ENCODE measurements at places on chromosomes 2 and 18.

DNA sequence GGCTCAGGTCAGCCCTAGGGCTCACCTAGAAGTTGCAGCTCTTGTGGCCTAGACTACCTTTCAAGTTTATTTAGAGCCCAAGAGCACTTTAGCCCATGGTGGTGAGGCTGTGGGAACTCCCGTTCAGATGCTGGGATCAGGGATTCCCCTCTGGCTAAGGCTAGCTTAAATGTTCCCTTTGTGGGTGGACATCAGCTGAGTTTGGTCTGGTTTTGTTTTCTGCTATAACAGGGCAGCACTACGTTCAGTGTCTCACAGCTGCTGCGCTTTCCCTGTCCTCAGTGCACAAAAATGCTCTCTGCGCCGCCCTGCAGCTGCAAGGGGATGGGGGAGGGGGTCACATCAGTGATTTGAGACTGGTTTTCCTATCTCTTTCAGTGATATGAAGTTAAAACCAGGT is 170.5 kb upstream of the KCNJ3 start:
- no peak for DNase-seq

DNA sequence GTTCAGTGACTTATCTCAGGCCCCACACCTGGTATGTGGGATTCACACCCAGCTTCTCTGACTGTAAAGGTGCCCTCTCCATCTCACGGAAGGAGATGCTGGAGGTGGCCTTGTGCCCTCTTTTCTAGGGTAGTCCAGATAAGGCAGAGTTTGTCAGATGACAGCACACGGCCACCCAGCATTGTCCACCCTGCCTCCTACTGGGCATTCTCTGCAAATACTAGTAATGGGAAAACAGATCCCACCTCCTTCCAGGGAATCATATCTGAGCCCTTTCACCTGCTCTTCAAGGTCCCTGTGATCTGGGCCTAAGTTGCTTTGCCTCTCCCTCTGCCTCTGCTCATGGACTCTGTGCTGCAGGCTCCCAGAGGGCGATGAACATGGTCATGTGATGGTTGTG is 214.7 kb downstream of the CLIP4 start:
- DNase-seq, result no peak

GRCh38 chr2:39834426-39834825 is 55.4 kb upstream of the THUMPD2 start:
- no peak for DNase-seq

DNA sequence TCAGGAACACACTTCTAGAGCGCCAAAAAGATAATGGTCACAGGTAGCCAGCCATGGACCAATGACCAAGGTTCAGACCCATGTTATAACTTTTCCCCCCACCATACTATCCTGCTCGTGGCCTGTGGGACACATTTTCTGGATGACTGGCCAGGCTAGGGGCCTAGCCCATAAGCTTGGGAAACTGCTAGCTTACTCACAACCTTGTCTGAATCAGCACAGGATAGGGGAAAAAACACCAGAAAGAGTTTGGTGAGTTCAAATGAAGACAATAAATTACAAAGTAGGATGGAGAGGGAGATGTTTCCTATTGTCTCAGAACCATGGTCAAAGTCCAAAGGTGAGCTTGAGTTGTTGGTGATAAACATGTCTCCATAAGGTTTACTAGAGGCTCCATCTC is 156.3 kb upstream of the CCDC68 start:
- DNase-seq, result no peak

DNA sequence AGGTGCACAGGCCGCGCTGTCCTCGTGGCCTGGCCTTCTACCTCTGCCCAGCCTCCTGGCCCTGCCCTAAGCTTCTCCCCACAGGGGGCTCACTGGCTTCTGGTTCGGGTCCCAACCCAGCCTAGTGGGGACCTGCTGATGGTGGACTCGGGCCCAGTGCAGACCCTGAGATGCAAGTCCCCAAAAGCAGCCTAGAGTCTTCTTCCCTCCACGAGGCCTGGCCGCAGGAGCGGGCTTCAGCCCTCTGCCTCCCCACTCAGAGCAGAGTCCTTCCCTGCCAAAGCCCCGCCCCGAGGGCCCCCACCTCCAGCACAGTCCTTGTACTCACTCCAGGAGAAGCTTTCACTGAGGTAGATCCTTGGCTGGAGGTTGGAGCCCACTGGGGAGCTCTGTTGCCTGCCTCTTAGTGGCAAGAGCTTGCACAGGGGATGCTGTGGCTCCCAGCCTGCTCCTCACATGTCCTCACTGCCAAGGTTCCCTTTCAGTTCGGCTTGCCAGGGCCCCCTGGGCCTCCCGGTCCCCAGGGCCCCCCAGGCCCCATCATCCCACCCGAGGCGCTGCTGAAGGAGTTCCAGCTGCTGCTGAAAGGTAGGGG is 3.6 kb downstream of the ERFE start:
- DNase-seq, result no peak

DNA sequence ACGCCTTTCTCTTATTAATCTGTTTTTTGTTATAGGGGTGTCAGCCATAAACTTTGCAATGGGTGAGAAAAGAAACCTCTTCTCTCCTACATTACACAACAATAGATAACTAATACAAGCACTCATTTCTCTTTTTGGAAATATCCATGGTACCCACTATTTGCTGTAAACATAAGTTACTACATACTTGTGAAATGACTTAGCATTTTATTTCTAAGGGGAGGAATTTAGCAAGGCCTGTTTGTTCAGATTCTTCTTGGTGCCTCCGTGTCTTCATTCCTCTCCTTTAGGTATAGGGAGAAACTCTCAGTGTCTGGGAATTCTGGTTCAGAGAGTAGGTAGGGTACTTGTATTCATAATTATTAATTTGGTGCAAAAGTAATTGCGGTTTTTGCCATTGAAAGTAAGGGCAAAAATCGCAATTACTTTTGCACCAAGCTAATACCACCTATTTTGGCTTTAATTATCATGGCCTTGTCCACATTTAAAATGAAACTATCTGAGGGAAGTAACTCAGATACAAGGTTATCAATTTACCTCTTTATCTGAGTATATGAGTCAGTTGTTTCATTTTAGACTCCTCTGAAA is 134.8 kb downstream of the MREG start:
- DNase-seq, result peak; percentile 79

GRCh38 chr2:207337234-207338219 is 171.8 kb upstream of the KLF7 start:
- no peak for DNase-seq

GRCh38 chr2:196108604-196109003 is 40.0 kb upstream of the DNAH7 start:
- DNase-seq, result no peak

DNA sequence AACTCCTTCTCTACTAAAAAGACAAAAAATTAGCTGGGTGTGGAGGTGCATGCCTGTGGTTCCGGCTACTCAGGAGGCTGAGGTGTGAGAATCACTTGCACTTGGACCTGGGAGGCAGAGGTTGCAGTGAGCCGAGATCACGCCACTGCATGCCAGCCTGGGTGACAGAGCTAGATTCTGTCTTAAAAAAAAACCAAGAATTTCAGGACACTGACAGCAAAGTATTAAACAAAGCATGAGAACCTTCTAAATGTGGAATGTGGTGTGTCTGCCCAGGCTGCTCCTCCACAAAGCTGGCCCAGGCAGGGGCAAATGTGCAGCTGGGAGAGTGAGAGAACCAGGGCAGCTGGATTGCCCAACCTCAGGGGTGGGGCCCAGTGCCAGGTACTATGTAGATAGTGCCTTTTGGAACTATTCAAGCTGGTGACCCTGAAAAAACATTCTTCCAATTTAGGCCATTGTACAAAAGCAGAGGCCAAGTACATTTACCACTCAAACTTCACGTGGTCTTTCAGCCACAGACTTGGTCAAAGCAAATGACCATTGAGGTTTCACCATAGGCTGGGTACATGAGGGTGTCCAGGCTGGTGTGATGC is 6.7 kb upstream of the UGT1A5 start:
- peak; percentile 21 for DNase-seq

DNA sequence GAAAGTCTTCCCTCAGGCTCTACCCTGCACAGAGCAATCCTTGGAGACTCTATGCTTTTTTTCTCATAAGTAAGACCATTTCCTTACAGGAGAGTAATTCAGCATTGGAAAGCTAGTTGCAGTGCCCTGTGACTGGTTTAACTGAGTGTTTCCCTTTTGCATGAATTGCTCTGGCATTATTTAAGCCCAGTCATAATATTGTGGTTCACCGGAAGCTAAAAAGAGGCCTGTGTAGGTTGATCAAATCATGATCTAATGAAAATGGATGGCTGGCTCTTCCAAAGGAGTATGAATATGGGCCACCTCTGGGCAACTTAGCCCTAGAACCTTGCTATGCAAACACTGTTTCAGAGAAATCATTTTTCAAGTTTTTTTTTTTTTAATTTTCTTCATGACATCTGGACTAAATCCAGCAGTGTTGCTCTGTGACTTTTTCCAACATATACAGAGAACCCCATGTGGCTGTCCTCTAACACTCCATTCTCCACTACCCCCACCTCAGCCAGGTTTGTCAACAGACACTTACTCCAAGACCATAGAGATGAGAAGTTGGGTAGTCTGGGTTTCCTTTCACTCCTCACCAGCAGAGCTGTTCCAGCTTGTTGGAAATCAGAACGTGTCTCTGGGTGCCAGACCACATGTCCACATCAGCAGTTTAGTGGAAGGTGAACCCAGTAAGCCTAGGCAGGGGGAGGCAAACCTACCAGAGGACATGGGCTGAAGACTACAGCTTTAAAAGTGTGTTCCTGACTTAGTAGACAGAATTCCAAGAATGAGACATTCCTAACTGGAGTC is 175.2 kb upstream of the SLC14A2 start:
- no peak for DNase-seq

DNA sequence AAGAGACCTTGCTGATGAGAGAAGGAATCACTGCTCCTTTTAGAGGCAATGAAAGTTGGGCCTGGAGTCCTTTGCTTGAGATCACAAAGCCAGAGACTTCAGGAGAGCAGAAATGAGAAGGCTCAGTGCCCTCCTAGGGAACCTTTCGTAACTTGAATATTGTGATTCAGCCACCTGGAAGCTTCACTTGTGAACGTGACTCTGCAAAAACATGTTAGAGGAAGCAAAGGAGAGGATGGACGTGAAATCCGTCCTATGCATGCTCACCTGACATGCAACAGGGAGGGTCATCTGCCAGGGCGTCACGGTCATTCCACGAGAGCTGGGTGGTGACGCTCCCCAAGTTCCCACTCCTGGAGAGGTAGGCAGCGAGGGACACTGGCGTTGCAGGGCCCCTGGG is 243.6 kb downstream of the AGAP1 start:
- DNase-seq, result no peak

Measured in GM04503 (cell line).